Mesenchymal stem cell (in vitro differentiated cells and primary cell): ENCODE measurements at places on chromosomes 16 and 17.

- no peak for DNase-seq
These were observed 172.3 kb upstream of the IRX6 start for GRCh38 chr16:55151561-55152305.

- peak; percentile 62 for DNase-seq
These were observed 508 bp downstream of the FLCN start for GRCh38 chr17:17236295-17237025.

GRCh38 chr17:50056217-50056960 is 479 bp downstream of the ITGA3 start:
- peak; percentile 66 for DNase-seq

GRCh38 chr16:31009894-31010584 is 399 bp downstream of the STX1B start:
- DNase-seq: no peak

GRCh38 chr16:22664561-22664997 is 149.4 kb upstream of the HS3ST2 start:
- DNase-seq: no peak

DNA sequence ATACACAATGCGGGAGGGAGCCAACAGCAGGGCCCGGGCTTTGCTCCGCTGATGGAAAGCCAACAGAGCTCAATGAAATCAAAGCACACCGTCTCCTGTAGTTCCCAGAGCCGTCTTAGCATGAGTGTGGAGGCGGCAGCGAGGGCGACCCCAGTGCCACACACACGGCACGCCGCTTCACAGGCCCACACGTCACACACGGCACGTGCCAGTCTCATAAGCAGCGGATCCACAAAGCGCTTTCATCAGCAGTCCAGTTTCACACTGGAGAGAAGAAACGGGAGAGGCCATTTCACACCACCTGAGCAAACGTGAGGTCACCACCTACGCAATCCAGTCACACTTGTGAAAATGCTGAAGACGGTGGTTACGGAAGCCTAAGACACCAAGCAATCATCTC is 34.8 kb downstream of the CYB5D2 start:
- DNase-seq: no peak
